Thoracic aorta (tissue), 2 donors: ENCODE measurements at places on chromosomes 2 and 18. TPM values are rescaled to one million over a fixed set of nuclear protein-coding genes. Genes with fewer than 3 reads are reported as not detected.

Gene CD8A
- 4.4 TPM for total RNA-seq

DNA sequence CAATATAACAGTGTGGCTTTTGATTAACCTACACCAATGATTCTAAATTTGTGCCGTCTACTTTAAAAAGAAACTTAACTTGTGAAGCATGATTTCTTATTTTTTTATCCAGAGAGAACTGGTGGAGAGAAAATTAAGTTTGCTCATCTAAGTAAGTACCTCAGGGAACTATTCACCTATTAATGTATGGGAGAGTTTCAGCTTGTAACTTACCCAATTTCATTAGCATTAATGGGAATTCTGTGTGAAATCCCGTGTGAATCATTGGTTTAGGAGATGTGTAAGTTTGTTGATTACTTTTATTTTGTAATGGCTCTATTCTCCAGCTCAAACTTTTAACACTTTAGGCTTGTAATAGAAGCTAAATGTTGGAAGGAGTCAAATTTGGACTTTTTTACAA lies 1061.5 kb downstream of the TDRD15 start:
- no peak for DNase-seq

DNA sequence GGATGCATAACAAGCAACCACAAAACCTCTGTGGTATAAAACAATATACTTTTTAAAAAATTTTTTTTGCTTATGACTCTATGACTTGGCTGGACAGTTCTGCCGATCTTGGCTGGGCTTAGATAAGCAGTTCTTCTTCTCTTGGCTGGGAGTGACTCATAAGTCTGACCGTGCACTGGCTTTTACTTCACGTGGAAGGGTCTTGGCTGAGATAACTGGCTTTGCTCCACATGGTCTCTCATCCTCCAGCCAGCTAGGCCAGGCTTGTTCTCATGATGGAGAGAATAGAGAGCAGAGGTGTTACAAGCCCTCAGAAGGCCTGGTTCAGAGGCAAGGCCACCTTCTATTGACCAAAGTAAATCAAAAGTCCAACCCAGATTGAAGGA lies 178.9 kb upstream of the SERPINE2 start:
- DNase-seq, result no peak

DNA sequence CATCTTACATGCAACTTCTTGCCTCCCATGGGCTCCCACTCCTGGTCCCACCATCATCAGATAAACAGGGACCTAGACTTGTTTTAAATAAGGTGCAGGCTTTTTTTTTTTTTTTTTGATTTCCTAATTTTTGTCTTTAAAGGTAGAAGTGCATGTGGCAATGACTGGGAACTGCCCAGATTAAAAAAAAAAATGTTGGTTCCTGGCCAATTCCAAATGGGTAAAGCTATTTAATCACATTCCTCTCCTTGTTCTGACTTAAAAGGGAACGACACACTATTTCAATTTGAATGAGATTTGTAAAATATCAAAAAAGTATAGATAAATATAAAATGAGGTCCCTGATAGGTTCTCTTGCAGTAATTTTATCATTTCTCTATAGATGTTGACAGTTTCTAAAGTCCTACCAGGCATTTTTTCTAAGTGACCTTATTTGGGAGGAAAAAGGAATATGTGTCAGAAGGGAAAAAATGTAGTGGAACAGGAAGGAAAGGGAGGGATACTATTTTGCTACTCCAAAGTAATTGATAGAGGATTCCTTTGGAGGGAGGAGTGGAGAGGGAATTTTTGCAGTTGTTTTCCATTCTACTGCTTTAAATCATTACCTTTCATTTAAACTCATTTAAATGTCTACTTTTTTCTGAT lies 43.3 kb downstream of the DDX1 start:
- DNase-seq, result no peak

Gene FRZB
- 140 TPM for total RNA-seq

- DNase-seq, result no peak
Observed at GRCh38 chr2:62568983-62569837, 63.2 kb upstream of the TMEM17 start.

Gene HTRA2
- 34.9 TPM for total RNA-seq
